ENCODE measurements at places on chromosomes 11 and 22.

GRCh38 chr11:56027354-56027753 lies at the start of gene OR5AS1:
Gene OR5AS1, plus strand, starts transcription at chr11:56027654. Its CDS starts 2,765 bp downstream, at chr11:56030419.
- DNase-seq = no peak

DNA sequence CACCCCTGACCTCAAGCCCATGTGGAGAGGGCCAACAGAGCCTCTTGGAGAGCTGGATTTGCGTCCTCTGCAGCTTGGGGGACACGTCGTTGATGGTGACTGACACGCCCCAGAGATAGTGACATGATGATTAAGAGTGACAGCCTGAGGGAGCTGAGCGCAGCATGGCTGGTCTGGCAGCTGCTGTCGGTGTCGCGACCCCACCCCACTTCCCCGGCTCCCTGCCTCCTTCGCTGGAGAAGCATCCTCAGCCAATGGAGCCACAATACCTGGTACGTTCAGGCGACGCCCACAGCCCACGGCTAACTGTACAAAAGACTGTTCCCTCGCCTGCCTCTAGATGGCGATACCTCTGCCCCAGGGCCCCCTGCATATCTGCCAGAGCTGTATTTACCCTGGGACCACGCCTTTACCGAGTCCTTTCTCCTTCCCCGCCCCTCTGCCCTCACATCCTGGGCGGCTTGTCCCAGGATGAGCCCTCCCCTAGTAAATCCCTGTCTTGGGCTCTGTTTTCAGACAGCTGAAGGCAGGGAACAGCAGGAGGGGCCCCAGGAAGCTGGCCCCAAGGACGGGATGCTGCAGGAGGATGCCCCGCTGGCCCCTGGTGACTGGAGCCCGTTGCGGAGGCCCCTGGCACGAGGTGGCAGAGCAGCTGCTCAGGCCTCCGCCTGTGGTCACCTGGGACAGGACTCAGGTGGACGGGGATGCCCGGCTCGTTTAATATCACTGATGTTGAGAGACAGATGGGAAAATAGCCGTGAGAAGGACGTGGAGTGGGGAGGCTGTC lies 90.6 kb downstream of the RPS6KA4 start:
- DNase-seq = peak; percentile 44

GRCh38 chr11:26649884-26650283 lies 72.0 kb downstream of the SLC5A12 start:
- no peak for DNase-seq

GRCh38 chr11:74837191-74837590 lies 88.5 kb downstream of the RNF169 start:
- DNase-seq = no peak

GRCh38 chr11:35427071-35427470 lies 7.7 kb upstream of the SLC1A2 start:
- DNase-seq = no peak

GRCh38 chr22:46574438-46574992 lies 37.1 kb upstream of the CELSR1 start:
- DNase-seq = no peak

- no peak for DNase-seq
These were observed 30.8 kb downstream of the SYTL2 start for GRCh38 chr11:85779956-85780640.

DNA sequence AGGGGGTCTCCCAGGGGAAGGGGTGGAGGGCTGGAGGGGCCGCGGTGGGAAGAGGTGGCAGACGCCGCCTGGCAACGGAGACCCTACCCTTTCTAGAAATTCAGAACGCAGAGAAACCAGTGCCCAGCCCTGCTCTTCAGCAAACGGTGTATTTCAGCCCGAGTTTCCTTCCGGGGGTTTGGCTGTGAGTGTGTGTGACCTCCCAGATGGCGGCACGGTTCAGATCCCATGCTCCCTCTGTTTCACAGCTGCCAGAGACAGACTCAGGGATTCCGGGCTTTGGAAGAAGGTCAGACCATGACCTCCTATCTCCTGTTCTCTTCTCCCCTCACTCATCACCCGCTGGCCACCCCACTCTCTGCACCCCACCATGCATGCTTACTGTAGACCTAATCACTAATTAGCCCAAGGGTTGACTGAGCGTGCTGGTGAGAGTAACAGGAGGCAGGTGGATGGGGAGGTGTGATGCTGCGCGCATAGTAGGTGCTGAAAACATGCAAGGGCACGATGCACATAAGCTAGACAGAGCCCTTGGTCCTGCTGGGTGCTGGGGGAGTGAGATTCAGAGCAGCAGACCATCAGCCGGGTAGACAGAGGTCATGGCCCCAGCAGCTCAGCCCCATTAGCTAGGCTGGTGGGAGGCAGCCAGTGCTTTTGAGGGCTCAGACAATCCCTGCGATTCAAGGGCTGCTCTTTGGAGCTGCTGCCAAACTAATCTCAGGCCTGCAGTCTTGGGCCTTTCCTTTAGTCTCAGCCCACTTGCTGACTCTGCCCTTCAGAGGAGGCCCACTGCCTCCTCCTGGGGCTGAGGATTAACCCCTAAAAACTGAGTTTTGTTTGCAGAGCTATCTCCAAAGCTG lies 256.5 kb upstream of the CADM1 start:
- DNase-seq = no peak

DNA sequence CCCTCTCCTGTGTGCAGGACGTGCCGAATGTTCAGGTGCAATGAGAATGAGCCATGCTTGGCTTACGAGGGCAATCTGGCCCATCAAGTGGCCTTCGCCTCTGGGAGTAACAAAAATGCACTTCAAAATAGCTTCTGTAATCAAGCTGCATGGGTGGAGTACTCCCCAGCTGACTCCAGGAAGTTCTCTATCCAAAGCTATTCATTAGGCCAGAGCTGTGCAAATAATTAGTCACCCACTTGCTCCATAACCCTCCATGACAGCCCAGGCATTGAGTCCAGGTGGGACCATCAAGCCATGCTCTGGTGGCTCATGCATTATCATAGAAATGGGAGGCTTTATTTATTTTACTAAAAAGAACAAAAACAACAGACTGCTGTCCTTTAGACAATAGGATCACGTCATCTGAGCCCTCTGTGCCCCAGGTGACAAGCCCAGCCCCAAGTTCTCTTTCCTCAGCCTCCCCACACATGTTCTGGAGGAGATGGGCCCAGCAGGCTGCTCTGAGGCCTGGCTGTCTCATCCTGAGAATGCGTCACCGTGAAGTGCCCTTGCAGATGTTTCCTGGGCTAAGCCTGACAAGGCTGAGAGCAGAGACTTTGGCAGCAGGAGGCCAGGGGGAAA lies 244.7 kb downstream of the ETS1 start:
- DNase-seq = no peak

DNA sequence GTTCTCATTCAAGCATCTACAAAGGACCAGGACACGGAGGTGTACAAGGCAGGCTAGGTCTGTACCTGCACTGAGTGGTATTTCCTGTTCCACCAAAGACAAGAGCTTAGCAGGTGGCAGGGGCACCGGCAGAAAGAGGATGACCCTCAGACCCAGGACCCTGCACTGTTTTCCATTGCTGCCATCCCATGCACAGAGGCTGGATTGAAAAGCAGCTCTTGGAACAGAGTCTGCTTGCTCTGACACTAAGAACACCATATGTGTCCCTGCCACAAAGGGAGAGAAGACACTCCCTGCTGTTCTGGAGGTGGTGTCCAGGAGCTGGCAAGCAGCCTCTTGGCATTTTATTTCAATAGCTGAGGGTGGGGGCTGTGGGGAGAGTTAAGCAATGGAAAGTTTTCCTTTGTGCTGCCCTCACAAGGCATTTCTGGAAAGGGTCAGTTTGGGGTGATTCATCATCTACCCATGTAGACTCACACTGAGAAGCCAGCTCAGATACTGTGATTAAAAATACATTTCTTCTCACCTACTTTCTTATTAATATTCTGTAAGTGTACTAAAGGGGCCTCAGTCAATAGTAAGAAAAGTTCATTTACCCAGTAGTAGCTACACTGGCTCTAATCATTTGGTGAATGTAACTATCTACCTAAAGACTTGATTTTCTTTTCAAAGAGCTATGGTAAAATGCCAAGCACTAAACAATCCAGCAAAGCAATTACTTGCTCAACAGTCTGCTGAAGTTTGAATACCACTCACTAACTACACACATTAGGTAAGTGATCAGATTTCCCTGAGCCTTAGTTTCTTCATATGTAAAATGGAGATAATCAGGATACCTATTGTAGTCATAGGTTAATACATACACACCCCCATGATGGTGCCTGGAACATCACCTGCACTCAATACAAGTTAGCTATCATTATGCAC lies 55.2 kb downstream of the SLC1A2 start:
- no peak for DNase-seq

DNA sequence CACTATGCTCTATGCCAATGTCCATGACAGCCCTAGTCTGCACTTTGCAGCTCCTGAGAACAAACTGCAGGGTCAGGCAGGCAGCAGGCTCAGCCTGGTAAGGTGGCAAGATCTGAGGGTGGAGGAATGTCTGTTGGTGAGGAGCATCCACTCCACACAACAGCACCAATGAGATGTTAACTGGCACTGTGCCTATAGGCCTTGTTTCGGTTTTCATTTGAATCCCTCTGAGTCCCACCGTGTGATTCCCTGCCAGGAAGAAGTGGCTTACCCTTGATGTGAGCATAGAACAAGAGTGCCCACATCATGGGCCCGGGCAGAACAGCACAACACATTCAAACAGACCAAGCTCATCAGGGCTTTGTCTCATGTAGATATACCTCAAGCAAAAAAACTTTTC lies 44.1 kb upstream of the CHRM4 start:
- DNase-seq = no peak

- no peak for DNase-seq
These were observed 26.6 kb upstream of the MYEOV start for GRCh38 chr11:69267395-69267805.

DNA sequence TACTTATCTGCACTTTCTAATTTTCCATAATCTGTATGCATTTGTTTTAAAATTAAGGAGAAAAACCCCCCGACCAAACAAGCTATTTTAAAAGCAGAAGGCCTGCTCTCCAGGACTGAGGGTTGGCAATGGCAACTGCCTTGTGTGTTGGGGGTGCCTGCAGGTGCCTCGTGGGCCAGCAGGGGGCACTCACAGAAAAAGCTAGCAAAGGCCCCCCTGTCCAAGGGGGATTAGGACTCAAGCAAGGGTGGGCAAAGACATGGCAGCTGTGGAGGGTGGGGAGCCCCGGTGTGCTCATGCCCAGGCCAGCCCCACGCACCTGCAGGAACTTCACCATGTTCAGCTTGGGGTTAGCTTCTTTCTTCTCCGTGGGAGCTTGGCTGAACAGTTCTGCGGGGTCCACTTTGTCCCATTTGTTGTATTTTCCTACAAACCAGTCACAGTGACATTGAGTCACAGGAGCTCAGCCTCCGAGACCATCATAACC lies 10.3 kb downstream of the TOP3B start:
- DNase-seq = no peak

GRCh38 chr11:74460065-74460464 lies 7.3 kb downstream of the KCNE3 start:
- DNase-seq = no peak

DNA sequence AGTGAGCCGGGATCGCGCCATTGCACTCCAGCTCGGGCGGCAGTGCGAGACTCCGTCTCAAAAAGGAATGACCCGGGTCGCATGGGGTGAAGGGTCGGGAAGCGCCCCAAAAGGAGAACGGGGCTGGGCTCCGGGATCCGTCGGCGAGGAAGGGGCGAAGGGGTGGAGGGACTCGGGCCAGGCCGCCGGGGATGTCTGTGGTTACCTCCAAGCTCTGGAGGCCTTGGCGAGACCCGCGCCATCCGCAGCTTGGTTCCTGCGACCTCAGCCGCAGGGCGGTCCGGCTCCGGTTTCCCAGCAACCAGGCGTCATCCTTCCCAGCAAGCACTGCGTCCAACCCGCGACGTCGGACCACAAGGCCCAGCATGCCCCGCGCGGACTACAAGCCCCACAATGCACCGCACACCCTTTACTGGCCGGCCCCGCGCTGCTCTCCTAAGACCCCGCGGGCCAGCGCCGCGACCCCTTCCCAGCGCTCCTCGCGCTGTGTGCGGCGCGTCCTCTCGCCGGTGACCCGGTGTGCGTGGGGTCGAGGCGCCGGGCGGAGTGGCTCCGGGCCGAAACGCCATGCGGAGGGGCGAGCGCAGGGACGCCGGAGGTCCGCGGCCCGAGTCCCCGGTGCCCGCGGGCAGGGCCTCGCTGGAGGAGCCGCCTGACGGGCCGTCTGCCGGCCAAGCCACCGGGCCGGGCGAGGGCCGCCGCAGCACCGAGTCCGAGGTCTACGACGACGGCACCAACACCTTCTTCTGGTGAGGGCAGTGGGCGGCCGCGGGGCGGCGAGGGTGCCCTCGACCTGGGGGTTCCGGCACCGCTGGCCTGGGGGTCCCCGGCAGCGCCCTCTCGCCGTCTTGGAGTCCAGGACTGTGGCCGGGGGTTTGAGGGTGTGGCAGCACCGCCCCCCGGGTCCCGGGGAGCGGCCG lies at the start of gene PTDSS2:
Gene PTDSS2 (plus strand): TSS at position 391 of the 920 bp plus-strand sequence. CDS start 177 bp downstream, at position 568.
- DNase-seq = peak; percentile 89

DNA sequence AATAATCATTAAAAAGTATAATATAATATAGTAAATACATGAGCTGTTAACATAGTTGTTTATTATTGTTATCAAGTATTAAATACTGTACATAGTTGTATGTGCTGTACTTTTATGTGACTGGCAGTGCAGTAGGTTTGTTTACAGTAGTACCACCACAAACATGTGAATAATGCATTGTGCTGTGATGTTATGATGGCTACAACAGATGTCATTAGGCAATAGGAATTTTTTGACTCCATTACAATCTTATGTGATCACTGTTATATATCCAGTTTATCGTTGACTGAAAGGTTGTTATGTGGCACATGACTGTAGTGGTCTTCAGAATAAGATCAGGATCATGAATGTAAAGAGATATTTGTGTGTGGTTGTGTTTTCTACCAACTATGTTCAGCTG lies 577.8 kb downstream of the JRKL start:
- DNase-seq = no peak

GRCh38 chr11:103924166-103925013 lies 112.0 kb upstream of the DDI1 start:
- DNase-seq = no peak
